Lung (tissue), 17 donors: ENCODE measurements at places on chromosomes 16 and 17.
A peak's percentile ranks its signal among the peaks of the same experiment; 100 is the strongest.

GRCh38 chr17:44362459-44362948 is 1.1 kb downstream of the FAM171A2 start:
- DNase-seq = peak; percentile 59

DNA sequence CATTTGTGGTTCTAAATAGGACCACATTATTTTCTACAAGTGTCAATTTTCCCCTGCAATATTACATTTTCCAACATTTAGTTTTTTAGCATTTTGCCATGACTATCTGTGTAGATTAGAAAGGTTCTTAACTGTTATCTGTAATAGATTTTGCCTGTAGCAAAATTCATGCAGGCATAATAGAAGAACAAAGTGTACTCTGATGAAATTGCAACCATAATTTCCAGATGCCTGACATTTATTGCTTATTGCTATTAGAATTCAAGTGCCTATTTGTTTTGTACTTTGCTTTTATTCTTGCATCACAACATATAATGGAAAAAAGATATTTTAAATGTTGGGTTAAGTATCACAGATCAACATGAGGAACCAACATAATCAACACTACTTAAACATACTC is 337.7 kb downstream of the TOX3 start:
- no peak for DNase-seq

DNA sequence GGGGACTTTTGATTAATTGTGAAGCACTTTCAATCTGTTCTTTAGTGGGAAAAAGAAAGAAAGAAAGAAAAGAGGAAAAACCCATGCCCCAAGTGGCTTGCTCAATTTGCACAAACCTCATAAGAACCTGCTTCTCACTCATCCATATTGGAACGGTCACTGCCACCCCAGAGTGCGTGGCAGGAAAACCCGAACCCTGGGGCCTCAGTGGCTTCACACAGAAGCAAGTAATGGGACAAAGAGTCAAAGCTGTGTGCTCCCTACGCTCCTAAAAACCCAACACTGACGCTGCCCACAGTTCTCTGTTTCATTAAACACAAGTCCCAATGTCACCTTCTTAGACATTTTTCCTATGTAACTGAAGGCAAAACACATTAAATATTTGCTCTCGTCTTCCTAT is 1.2 kb downstream of the SLC6A4 start:
- no peak for DNase-seq

DNA sequence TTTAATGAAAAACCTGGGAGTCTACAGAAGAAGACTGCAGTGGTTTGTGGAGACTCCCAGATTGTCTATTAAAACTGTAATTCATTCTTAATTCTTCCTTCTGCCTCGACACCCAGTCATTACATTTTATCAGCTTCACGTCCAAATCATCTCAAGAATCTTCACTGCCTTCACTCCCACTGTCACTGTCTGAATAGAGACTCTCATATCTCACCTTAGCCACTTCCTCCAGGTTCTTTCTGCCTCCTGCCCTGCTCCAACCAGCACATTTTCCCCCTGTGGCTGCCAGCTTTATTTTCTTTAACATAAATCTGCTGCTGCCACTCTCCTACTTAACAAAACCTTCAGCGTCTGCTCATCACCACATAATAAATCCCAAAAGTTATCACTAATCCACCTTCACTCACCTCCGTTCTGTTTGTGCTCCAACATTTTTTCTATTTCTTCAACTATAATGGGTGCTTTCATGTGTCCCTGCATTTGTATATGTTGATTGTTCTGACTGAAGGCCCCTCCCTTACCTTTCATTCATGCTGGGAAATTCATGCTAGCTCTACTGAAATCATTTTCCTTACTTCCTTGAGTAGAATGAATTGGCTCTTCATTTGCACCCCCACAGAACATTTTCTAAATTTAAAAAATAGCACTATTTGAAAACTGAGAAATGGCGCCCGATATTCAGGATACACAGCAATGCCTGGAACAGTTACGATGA is 38.9 kb downstream of the KCNJ2 start:
- no peak for DNase-seq

- no peak for DNase-seq
These were observed 23.8 kb downstream of the LDHD start for GRCh38 chr16:75092777-75093176.

- no peak for DNase-seq
These were observed 85.0 kb upstream of the ATF7IP2 start for GRCh38 chr16:10300905-10301304.

DNA sequence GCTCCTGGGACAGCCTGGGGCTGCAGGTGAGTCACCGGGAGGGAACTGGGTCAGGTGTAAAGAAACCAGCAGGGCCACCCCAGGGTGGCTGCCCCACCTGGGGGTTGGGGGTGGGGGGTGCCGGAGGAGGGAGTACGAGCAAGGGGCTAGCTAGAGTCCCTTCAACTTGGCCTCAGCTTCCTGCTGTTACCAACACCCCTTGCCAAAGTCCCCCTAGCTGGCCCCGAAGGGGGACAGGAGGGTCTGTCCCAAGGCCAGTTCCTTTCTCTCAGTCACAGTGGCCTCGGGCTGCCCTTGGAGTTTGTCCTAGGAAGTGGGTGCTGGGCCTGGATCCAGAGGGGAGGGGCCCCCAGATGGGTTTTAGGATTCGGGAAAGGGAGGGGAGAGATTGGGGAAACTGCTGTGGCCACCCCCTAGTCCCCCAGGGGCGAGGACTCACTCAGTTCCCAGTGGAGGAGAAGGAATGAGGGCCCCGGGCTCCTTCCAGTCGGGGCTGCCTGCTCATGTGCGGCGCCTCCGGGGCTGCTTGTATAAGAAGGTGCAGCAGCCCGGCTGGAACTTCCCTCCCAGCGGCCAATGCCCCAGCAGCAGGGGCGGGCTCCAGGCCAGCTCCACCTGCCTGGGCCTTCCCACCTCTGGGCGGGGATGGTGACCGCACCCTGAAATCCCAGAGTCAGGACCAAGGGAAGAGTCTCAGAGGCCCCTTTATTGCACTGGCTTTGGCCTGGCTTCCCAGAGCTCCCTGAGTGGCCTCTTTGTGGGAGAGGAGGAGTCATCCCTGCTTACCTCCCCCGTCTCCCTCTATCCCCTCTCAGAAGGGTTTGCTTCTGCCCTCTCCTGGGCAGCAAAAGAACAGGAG is 7.3 kb downstream of the ARHGAP27 start:
- peak; percentile 58 for DNase-seq

DNA sequence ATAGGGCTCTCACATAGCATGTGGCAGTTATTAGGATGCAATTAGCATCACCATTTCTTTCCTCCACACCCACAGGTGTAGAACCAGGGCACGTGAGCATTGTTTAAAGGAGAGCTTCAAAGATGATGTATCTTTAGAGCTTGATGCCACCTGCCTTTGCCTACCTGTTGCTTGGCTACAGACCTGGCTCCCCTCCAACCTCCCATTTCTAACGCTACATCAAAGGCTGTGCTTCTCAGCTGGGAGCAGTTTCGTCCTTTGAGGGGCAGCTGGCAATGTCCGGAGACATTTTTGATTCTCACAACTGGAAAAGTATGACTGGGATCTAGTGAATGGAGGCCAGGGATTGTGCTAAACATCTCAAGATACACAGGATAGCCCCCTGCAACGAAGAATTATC is 78.5 kb upstream of the CLEC3A start:
- no peak for DNase-seq

GRCh38 chr17:29864615-29865014 is 65.4 kb downstream of the SSH2 start:
- no peak for DNase-seq

DNA sequence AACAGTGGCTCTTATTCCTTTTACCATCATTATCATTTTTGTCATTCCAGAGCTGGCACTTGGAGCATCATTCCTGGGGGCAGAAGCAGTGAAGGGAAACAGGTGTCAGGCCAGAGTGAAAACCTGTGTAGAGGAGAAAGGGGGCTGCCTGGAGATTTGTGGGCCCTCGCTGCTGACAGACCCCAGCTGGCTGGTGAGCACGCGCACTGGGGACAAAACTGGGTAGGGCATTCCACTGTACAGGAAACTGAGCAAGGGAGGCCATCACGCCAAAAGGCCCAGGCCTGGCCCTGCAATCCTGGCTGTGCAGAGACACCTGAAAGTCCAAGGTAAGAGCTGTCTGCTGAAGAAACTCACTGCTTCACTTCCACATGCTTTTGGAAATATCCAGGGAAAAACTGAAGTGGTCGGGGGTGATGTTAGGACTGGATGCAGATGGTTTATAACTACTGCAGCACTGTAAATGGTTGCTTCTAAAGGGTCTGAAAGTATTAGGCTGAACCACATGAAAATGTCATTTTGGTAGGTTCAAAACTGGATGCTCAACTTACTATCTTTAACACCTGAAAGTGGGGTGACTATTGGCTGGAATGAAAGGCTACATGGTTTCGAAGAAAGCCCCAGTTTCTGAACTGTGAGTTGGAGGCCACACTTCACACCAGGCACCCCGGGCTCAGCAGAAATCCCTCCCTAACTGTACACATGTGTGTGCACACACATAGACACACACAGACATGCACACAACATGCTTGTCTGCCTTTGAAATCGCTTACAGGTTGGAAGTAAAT is 225.0 kb downstream of the C16orf78 start:
- no peak for DNase-seq

- DNase-seq = no peak
These were observed 49.1 kb downstream of the ADCY7 start for GRCh38 chr16:50315346-50315997.

- DNase-seq = no peak
These were observed 6.2 kb downstream of the LLGL2 start for GRCh38 chr17:75531721-75532072.

GRCh38 chr17:49450735-49451134 is 36.1 kb upstream of the PHB1 start:
- DNase-seq = no peak

DNA sequence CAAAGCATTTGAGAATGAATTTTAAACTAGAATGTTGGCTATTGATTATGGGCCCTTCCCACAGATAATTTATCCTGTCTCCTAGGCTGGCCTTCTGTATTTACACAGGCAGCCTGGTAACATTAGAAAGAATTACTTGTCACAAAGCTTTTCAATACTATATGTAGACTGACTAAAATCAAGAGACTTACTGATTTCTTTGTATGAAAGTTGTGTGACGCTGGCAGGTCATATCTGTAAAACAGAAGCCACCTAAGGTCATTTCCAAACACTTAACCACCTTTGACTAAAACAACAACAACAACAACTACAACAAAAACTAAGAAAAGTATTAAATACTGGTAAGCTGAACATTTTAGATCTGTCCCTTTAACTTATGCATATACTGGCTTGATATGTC is 329.0 kb upstream of the TBX2 start:
- DNase-seq = no peak

- no peak for DNase-seq
These were observed 397.7 kb upstream of the TNRC6C start for GRCh38 chr17:77560841-77561240.

GRCh38 chr16:67942200-67942509 is 1.8 kb downstream of the LCAT start:
- DNase-seq = no peak

GRCh38 chr17:38417210-38417951 is 10.9 kb upstream of the ARHGAP23 start:
- no peak for DNase-seq

- DNase-seq = no peak
These were observed 9.1 kb downstream of the PSMB3 start for GRCh38 chr17:38761612-38762011.

GRCh38 chr16:58339452-58339981 is 44.7 kb upstream of the PRSS54 start:
- DNase-seq = no peak

- DNase-seq = peak; percentile 37
These were observed 26.7 kb upstream of the PLCG2 start for GRCh38 chr16:81752225-81752875.

GRCh38 chr17:74737299-74738050 is 419 bp downstream of the RAB37 start:
- peak; percentile 76 for DNase-seq
